HS-5 (cell line): ENCODE measurements at places on chromosomes 4 and X.

GRCh38 chrX:123083924-123084323 lies 100.2 kb upstream of the GRIA3 start:
- DNase-seq: peak; percentile 25

GRCh38 chrX:76827672-76828071 lies 400.2 kb downstream of the MAGEE1 start:
- no peak for DNase-seq

GRCh38 chr4:93313197-93313596 lies 515.4 kb upstream of the ATOH1 start:
- no peak for DNase-seq

- DNase-seq: no peak
Measured at GRCh38 chr4:8524595-8525382, 55.4 kb upstream of the GPR78 start.

- no peak for DNase-seq
Measured at GRCh38 chr4:15636818-15637217, 18.3 kb downstream of the FBXL5 start.
